ENCODE measurements at places on chromosomes 4 and X. TPM values are rescaled to one million over a fixed set of nuclear protein-coding genes. Genes with fewer than 3 reads are reported as not detected.
A peak's percentile ranks its signal among the peaks of the same experiment; 100 is the strongest.

DNA sequence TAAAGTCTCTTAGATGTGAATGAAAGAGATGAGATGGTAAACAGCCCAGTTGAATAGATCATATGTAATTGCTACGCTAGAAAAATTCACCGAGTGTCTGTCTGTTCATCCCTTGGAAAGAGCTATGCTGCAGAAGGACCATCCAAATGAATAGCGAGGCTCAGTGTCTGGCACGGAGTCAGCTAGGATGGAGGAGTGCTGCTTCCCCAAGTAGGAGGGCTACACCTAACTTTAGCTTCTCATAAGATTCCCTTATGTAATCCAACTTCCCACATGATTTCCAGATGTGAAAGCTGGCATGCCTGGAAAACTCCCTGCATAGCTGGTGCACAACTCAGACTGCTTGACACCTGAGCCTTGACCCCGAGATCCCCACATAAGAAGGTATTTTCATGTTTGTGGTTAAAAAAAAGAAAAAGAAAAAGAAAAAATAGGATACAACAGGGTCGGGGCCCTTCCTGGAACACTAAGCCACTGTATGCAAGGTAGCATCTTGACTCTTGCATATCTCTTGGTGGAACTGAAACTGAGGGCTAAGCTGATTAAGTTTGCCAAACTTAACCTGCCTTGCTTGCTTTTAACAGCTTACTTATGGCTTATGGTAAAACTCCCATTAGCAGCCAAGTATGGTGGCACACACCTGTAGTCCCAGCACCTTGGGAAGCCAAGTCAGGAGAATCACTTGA lies 82.3 kb downstream of the FREM3 start:
- H3K4me1 ChIP-seq = peaks cover 13% of the 10 kb centered on the region
- H3K36me3 ChIP-seq = peaks cover 5% of the 10 kb centered on the region
- H3K27ac ChIP-seq = no peak overlapping the region

Gene MTCP1
- 18.5 TPM for total RNA-seq

DNA sequence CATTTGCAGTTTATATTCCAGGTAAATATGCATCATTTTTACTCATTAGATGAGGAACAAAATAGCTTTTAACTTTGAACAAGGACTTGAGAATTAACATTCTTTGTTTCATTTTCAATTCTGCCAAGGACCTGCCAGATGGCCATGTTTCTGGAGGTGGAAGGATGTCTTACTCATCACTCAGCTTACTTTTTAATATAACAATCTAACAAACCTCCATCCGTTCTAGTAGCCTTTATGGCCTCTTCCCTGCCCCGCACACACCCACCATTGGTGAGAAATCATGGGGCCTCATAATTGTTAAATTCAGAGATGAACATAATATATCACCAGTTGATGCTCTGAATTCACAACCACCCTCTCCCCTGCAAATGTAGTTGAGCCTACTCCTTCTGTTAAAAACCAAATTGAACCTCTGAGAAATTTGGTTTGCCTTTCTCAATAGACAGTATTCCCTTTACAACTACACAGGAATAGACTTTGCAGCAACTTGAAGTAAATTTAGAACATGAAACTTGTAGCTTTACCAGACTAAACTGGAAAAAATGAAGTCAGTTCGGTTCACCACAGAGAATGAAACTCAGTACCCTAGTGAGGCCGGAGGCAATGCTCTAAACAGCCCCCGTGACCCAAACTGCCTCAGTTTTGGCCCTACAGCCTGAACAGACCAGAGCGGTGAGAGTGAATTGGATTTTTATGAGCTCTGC lies 50.1 kb upstream of the ACSL4 start:
- H3K36me3 ChIP-seq = no peaks in the 10 kb centered on the region
- DNase-seq = peak; percentile 2
- peak overlapping the region; percentile 72 for H3K4me3 ChIP-seq
- peaks cover 16% of the 10 kb centered on the region for H3K4me1 ChIP-seq
- no peaks in the 10 kb centered on the region for H3K27me3 ChIP-seq
- peak overlapping the region; percentile 85 for H3K27ac ChIP-seq

- peaks cover 42% of the 10 kb centered on the region for H3K4me1 ChIP-seq
- H3K27me3 ChIP-seq = peaks cover 26% of the 10 kb centered on the region
- peak overlapping the region; percentile 34 for H3K27ac ChIP-seq
- no peak overlapping the region for H3K4me3 ChIP-seq
- H3K36me3 ChIP-seq = no peaks in the 10 kb centered on the region
- peak; percentile 82 for DNase-seq
These were observed 12.7 kb downstream of the TKTL1 start for GRCh38 chrX:154308108-154308946.

Gene CDKL2
- 1.3 TPM for total RNA-seq

DNA sequence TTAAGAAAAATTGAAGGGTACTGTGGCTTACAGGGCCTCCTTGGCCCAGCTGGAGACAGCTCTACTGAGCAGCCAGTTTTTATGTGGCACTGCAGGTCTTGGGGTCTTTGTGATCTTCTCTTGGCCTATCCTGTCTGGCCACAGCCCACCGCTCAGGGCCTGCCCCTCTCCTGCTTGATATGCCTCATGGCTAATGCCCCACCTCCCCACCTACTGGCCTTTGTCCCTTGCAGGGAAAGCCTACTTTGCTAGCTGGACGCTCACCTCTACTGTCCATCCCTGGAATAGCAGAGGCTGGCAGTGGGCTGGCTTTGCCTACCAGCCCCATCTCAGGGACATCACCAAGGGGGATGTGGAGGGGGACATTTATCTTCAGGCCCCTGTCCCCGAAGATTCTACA lies 134.1 kb downstream of the PJA1 start:
- H3K27me3 ChIP-seq = peaks cover 21% of the 10 kb centered on the region
- peaks cover 6% of the 10 kb centered on the region for H3K4me1 ChIP-seq
- DNase-seq = no peak
- no peaks in the 10 kb centered on the region for H3K36me3 ChIP-seq

GRCh38 chrX:77528034-77528433 lies 80.8 kb downstream of the FGF16 start:
- DNase-seq = no peak
- H3K27me3 ChIP-seq = peaks cover 6% of the 10 kb centered on the region
- peaks cover 7% of the 10 kb centered on the region for H3K4me1 ChIP-seq
- H3K36me3 ChIP-seq = peaks cover 30% of the 10 kb centered on the region

DNA sequence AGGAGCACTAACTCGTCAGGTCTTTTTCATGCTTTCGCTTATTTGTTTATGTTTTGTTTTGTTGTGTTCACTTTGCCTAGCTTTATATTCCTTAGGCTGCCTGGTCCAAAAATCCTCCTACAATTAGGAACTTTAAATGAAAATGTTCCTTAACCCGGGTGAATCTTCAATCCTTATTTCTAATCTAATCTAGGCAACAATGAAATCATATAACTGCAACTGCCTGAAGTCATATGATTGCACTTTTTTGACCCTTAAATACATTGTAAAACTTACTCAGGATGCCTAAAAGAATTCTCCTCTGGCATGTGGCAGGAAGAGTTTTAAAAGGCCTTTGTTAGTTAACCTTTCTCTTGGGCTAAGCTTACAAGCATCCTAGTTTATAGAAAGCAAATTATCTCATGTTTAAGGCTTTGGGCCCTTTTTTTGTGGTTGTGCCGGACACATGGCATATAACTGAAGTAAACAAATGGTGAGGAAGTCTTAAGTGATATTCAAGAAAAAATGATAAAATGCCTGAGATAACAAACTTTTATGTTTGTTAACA lies 279.4 kb downstream of the FAT4 start:
- H3K36me3 ChIP-seq = no peaks in the 10 kb centered on the region
- no peak overlapping the region for H3K4me3 ChIP-seq
- DNase-seq = no peak
- H3K4me1 ChIP-seq = no peaks in the 10 kb centered on the region
- H3K27me3 ChIP-seq = no peaks in the 10 kb centered on the region
- no peak overlapping the region for H3K27ac ChIP-seq

Gene ZMYM3
- total RNA-seq = 36.1 TPM

DNA sequence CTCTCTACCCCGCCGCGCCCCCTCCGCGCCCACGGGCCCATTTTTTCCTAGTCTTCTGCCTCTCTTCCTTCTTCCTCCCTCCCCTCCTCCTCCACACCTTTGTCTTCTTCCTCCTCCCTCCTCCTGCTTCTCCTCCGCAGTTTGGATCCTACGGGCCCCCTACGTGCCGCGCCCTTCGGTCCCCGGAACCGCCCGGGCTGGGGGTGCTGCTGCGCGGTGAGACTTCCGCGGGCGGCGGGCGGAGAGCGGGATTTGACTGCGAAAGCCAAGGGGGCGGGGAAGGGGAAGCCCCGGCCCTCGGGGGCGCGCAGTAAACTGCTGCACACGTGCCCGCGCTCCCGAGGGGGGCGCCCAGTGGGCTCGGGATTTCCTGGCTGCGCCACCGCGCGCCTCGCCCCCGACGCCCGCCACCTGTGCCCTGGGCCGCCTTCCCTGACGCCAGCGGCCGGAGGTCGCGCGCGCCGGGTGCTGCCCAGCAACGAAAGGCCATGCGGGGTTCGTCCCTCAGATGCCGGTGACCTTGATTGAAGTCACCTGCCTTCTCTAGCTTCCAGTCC lies 3.3 kb upstream of the NKX3-2 start:
- H3K27ac ChIP-seq = no peak overlapping the region
- H3K4me1 ChIP-seq = peaks cover 42% of the 10 kb centered on the region
- H3K27me3 ChIP-seq = peaks cover 71% of the 10 kb centered on the region
- peak; percentile 62 for DNase-seq
- peaks cover 10% of the 10 kb centered on the region for H3K36me3 ChIP-seq
- peak overlapping the region; percentile 92 for H3K4me3 ChIP-seq

- no peak overlapping the region for H3K4me3 ChIP-seq
- no peaks in the 10 kb centered on the region for H3K36me3 ChIP-seq
- H3K4me1 ChIP-seq = no peaks in the 10 kb centered on the region
- H3K27ac ChIP-seq = no peak overlapping the region
- peaks cover 5% of the 10 kb centered on the region for H3K27me3 ChIP-seq
- no peak for DNase-seq
These were observed 54.3 kb downstream of the NRK start for GRCh38 chrX:105876658-105877057.

Gene PNMA5
- not detected for total RNA-seq

- H3K4me1 ChIP-seq = peaks cover 13% of the 10 kb centered on the region
- H3K4me3 ChIP-seq = peak overlapping the region; percentile 44
- H3K36me3 ChIP-seq = peaks cover 5% of the 10 kb centered on the region
- H3K27me3 ChIP-seq = peaks cover 31% of the 10 kb centered on the region
- no peak overlapping the region for H3K27ac ChIP-seq
These were observed 3.3 kb downstream of the RADX start for GRCh38 chrX:106615041-106615440.

DNA sequence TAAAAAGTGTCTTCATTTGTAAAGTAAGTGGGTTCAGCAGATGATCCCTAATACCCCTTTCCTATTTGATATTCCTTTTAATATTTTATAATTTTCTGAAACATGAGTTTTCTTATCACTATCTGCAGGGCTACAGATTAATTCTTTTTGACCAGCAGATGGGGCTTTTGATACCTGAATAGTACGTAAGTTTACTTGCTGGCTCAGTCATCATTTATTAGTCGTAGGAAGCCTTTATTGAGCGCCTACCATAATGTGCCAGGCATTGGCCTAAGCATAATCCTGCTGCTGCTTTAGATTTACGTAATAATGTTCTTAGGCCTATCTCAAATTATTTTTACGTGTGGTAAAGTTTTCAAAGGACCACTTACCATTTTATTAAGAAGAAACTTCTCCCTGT lies 33.1 kb downstream of the OSTC start:
- DNase-seq = no peak
- no peak overlapping the region for H3K4me3 ChIP-seq
- H3K27ac ChIP-seq = no peak overlapping the region

Gene GRID2
- not detected for total RNA-seq

- peaks cover 3% of the 10 kb centered on the region for H3K36me3 ChIP-seq
- H3K27ac ChIP-seq = no peak overlapping the region
- no peak overlapping the region for H3K4me3 ChIP-seq
- H3K4me1 ChIP-seq = no peaks in the 10 kb centered on the region
- H3K27me3 ChIP-seq = peaks cover 49% of the 10 kb centered on the region
These were observed 198.4 kb upstream of the SFRP2 start for GRCh38 chr4:153987291-153987690.

GRCh38 chrX:154784149-154784995 lies 20.9 kb downstream of the MPP1 start:
- H3K27me3 ChIP-seq = no peaks in the 10 kb centered on the region
- H3K4me1 ChIP-seq = peaks cover 13% of the 10 kb centered on the region
- H3K36me3 ChIP-seq = peaks cover 1% of the 10 kb centered on the region
- H3K4me3 ChIP-seq = peak overlapping the region; percentile 49
- no peak for DNase-seq

Gene TMSB15C
- 6.0 TPM for total RNA-seq

Gene MEPE
- not detected for total RNA-seq

GRCh38 chr4:178812866-178813265 lies 1370.6 kb upstream of the AGA start:
- DNase-seq = no peak
- no peak overlapping the region for H3K27ac ChIP-seq
- H3K27me3 ChIP-seq = no peaks in the 10 kb centered on the region
- H3K4me1 ChIP-seq = no peaks in the 10 kb centered on the region
- no peak overlapping the region for H3K4me3 ChIP-seq
- H3K36me3 ChIP-seq = no peaks in the 10 kb centered on the region

- H3K4me1 ChIP-seq = no peaks in the 10 kb centered on the region
- peaks cover 10% of the 10 kb centered on the region for H3K36me3 ChIP-seq
- no peak overlapping the region for H3K4me3 ChIP-seq
- DNase-seq = no peak
- H3K27me3 ChIP-seq = peaks cover 20% of the 10 kb centered on the region
These were observed 51.0 kb downstream of the CYTL1 start for GRCh38 chr4:4968161-4968725.

Gene MMRN1
- not detected for total RNA-seq

DNA sequence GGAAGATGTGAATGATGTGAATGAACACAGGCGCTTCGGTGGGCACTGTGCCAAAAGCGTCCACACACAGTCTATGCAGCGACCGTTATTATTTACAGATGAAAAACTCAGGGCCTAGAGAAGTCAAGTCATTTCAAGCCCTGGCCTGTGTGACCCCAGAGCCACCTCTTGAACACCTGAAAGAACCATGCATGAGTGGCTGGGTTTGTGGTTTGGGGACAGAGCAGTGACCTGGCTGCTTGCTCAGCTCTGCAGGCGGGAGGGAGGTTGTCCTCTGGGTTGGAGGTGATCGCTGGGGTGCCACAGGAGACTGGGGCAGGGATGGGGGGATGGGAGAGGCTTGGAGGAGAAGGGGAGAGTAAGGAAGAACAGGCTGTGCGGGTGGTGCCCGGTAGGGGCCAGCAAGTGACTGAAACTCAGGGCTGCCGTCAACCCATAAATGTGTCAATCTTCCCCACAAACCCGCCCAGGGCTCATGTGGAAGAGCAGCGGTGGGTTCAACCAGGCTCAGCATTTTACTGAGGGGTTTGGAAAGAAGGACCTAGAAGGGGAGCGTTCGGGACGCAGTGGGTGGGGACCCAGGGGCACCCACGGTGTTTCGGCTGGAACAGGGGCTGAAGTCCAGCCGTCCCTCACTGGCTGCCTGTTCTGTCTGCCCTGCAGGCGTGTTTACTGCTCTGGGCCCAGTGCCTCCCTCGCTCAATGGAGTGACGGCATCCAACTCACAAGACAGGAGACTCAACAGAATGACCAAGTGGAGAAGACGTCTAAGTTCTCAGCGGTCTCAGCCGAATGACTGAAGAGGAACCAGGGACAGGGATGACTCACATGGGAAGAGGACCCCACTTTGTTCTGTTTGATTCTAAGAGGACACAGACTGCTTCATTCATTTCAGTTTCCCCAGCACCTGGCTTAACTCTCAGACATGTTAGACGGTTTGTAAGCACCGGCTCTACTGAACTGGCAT lies 167.8 kb downstream of the AFAP1 start:
- DNase-seq = no peak
- no peak overlapping the region for H3K4me3 ChIP-seq
- no peaks in the 10 kb centered on the region for H3K36me3 ChIP-seq
- H3K27me3 ChIP-seq = no peaks in the 10 kb centered on the region
- peaks cover 14% of the 10 kb centered on the region for H3K4me1 ChIP-seq

All from activated T-cell treated with anti-CD3 and anti-CD28 coated beads, Interleukin-2, amount 50 U/mL, for 72 hours (primary cell).